ENCODE measurements at places on chromosomes 12 and 14.

DNA sequence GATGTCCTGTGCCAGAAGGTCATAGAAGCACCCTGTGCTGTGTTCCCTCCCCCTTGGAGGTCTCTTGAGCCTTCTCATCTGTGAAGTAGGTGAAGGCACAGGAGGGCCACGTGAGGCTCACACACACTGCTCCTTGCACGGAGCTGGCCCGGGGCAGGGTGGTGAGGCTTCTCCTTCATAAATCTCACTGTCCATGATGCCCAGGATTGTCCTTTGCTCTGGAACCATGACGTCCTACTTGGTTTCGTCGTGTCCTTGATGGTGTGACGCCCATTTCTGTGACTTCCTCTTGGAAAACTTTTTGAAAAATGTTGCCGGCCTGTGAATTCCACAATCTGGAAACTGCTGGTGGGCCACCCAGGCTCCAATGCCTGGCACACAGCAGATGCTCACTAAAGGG is 34.4 kb downstream of the SH2B3 start:
- DNase-seq, result peak; percentile 52

GRCh38 chr12:117002051-117002817 is 91.5 kb downstream of the FBXW8 start:
- no peak for DNase-seq

GRCh38 chr12:108783446-108783845 is 52.1 kb upstream of the CORO1C start:
- no peak for DNase-seq

- DNase-seq, result no peak
Observed at GRCh38 chr12:109881752-109882151, 1.4 kb upstream of the GLTP start.

DNA sequence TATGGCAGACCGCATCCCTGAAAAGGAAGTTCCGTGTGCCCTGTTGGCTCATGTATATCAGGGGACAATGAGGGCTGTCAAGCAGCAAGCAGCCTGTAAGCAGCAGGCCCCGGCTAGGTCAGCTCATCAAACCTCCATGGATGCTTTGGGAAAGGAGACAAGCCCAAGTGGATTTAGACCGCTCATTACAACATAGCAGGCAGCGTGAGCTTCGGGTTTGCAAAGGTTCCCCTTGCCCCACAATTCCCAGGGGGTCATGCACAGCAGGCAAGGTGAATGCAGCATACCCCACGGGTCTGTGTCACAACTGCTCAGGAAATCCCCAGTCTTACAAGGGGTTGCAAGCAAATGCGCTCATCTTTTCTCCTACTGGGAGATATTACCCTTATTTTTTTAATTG is 54.6 kb downstream of the KCNK13 start:
- no peak for DNase-seq

GRCh38 chr14:55581342-55581771 is 1.4 kb downstream of the KTN1 start:
- DNase-seq, result no peak

DNA sequence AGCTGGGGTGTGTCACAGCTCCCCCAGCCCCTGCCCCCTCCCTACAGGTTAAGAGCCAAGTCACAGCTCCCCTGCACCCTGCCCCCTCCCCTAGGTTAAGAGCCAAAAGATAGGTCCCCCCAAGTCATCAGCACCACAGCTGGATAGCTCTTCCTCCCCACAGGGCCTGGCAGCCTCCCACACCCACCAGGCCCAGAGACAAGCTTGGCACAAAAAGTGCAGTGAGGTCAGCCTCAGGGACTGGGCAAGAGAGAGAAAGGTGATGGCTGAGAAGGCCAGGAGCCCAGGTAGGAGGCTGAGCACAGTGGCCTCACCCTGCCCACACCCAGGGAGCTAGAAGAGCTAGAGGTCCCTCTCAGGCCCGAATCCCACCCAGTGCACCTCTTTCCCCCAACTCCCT is 8.7 kb downstream of the ITGA7 start:
- DNase-seq, result peak; percentile 43

- DNase-seq, result no peak
Observed at GRCh38 chr12:75750716-75751306, 239.4 kb upstream of the KRR1 start.

- DNase-seq, result no peak
Observed at GRCh38 chr14:94638961-94639817, 27.0 kb downstream of the SERPINA3 start.

GRCh38 chr14:22233377-22233776 is 355.6 kb downstream of the DAD1 start:
- DNase-seq, result no peak

DNA sequence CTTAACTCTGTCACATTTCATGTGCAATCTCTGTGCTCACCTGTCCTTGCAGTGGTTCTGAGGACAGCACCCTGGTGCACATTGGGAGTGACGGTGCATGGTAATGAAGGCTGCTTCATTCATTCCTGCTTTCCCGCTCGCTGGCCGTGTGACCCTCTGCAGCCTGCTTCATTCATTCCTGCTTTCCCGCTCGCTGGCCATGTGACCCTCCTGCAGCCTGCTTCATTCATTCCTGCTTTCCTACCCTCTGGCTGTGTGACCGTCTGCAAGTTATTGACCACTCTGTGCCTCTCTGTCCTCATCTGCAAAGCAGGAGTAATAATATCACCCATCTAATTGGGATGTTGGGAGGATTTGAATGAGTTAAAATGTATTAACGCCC is 189.1 kb upstream of the TMEM132C start:
- no peak for DNase-seq

- no peak for DNase-seq
Observed at GRCh38 chr14:77198561-77198960, 17.0 kb downstream of the TMEM63C start.

- no peak for DNase-seq
Observed at GRCh38 chr14:77007975-77008421, 20.5 kb downstream of the IRF2BPL start.

DNA sequence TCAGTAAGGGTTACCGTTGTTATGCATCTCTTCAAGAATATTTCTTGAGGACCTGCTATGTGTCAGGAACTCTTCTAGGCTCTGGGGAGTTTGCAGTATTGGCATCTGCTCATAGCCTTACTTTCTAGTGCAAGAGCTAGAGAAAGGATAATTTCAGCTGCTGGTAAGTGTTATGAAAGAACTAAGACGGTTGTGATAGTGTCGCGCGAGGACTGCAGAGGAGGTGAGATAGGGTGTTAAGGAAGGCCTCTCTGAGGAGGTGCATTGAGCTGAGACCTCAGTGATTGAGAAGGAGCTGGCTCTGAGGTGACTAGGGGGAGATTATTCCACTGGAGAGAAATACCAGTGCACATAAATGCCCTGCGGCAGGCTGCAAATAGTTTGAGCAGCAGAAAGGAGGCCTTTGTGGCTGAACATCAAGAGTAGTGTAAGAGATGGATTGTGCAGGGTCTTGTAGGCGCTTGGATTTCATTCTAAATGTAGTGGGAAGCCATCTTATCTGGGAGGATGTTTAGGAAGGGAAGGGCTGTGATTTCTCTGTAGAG is 824 bp downstream of the DDX55 start:
- no peak for DNase-seq

- DNase-seq, result no peak
Observed at GRCh38 chr14:105326891-105327694, 12.5 kb downstream of the PACS2 start.

GRCh38 chr14:63781686-63782085 is 53.8 kb upstream of the SGPP1 start:
- DNase-seq, result no peak

- DNase-seq, result no peak
Observed at GRCh38 chr12:46908236-46908935, 82.6 kb upstream of the SLC38A4 start.

DNA sequence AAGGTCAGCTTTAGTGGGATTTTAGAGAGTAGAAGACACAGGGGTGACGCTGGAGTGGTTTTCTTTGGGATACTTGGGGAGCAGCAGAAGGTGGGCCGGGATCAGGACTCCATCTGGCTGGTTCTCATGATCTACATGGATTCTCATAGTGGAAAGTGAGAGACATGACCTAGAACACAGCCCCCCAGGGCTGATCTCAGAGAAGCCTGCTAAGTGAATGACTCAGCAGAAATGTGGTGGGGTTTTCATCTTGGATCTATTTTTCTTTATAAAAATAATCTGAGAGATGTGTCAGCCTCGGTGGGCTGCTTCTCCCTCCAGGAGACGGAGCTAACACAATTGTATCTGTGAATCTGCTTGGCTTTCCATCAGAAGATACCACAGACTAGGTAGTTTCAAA is 484.4 kb downstream of the TMEM121 start:
- no peak for DNase-seq

DNA sequence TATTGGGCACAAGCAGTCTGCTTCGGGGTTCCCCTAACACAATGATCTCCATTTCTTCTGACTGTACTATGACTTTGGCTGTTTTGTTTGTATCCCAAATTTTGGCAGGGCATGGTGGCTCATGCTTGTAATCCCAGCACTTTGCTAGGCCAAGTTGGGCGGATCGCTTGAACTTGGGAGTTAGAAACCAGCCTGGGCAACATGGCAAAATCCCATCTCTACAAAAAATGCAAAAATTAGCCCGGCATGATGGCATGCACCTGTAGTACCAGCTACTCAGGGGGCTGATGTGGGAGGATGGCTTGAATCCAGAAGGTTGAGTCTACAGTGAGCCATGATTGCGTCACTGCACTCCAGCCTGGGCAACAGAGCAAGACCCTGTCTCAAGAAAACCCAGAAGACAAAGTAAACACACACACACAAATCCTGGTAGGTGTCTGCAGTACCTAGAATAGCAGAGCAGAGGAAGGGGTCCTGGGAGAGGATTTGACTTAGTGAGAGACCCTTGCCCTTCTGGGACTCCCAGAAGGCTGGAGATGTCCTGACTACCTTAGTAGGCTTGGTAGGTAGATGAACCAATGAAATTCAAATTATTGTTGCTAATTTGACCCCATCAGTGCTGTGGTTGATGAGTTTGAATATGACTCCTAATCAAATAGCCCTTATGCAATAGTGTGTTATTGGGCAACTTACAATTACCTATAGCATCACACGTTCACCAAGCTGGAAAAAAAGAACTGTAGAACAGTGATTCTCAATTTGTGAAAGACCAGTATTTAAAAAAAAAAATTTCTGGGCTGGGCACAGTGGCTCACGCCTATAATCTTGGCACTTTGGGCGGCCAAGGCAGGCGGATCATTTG is 6.8 kb upstream of the AEBP2 start:
- no peak for DNase-seq

DNA sequence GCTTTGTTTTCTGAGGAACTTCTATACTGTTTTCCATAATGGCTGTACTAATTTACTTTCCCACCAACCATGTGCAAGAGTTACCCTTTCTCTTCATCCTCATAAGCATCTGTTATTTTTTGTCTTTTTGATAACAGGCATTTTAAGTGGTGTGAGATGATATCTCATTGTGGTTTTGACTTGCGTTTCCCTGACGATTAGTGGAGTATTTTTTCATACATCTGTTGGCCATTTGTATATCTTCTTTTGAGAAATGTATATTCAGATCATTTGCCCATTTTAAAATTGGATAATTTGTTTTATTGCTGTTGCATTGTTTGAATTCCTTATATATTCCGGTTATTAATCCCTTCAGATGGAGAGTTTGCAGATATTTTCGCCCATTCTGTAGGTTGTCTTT is 10.2 kb upstream of the HMGA2 start:
- no peak for DNase-seq

DNA sequence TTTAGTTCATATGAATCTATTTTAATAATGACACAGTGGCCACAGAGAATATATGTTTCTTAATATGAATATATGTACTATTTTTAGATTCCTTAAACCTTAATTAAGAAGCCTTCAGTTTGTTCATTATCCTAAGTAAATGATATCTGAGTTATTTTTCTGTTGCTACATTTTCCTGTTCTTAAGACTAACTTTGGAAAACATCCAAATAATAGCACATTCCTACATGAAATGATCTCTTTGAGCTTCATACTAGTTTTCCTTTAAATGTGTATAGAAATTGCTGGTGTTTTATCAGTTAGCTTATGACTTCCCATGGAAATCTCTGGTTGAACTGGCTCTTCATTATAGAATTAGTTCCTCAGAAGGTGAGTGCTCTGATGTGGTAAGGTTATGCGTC is 72.1 kb downstream of the POLR3B start:
- DNase-seq, result no peak

DNA sequence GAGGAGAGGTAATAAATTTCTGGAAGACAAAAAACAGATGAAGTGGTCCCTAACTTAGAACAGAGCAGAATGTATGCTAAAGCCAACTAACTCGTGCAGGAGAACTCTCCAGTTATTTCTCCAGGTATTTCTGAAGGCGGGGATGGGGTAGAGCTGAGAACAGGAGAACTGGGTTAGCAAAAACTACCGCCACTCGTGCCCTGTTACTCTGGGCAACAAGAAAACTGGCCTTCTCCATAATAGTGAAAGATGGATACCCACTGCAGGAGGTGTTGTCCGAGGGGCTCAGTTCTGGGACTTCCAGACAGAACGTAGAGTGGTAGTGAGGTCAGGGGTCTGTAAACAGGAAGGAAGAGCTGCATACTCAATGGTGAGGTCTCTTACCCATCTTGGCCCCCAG is 187.3 kb upstream of the FRMD6 start:
- no peak for DNase-seq

- no peak for DNase-seq
Observed at GRCh38 chr14:75861161-75861621, 120.6 kb downstream of the TGFB3 start.

- DNase-seq, result no peak
Observed at GRCh38 chr14:38012056-38012455, 195.6 kb upstream of the SSTR1 start.

DNA sequence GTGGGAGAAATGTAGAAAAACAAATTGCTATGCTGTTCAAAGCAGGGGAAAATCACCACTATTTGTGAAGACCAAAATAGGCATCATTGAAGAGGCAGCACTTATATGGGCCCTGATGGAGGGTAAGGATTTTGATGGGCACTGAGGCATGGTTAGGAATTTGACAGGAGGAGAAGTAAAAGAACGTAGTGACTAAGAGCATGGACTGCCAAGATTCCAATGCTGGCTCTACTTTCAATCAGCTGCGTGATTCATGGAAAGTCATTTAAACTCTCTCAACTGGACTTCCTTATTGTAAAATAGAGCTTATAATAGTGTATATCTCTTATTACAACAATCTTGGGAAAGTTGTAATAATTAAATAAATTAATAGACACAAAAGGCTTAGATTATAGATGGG is 267.7 kb upstream of the G2E3 start:
- DNase-seq, result no peak

GRCh38 chr12:58302487-58303011 is 361.2 kb downstream of the ATP23 start:
- no peak for DNase-seq

- DNase-seq, result no peak
Observed at GRCh38 chr12:74890237-74890599, 319.4 kb downstream of the KCNC2 start.

DNA sequence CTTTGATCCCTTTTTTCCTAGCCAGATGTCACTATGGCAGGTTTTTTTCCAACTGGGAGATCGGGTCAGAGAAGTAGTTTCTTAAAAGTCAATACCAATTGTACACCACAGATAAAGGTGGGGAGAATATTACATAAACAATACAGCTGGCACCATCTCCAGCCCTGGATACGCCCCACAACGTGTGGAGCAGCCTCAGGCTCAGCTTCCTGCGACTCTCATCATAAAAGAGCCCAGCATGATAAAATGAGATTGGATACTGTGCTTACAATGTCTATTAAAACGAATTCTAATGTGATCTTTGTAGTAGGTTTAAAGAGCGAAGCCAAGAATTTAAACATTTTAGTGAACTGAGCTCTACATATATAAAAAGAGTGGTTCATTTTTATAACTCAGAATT is 21.5 kb downstream of the EFCAB11 start:
- DNase-seq, result no peak

All from sciatic nerve (tissue), 2 donors.